ENCODE measurements at places on chromosomes 3 and 15.
A peak's percentile ranks its signal among the peaks of the same experiment; 100 is the strongest.

DNA sequence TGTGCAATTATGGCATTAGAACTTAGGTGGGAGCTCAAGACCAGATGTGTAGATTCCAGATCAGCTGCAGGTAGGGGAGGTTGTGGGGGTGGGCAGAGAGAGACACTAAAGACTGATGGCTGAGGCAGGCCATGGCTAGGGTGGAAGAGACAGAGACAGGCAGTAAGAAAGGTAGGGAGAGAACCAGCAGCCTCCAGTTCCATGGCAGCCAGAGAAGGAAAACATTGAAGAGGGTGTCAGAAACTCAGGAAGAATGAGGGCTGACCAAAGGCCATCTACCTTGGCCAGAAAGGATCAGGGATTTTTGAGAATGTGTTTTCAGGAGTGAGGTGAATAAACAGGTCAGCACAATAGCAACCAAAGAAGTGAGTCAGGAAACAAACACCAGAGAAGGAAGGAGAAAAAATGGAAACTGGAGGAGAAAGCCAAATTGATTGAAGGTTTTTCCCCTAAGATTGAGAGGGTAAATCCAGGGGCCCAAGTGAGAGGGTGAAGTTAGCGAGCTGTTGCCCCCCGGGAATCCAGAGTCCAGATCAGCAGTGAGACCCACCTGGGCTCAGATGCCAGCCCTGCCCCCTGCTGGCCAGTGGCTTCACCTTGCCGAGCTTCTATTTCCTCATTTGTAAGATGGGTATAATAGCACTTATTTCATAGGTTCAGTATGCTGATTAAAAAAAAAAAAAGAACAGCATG lies 41.0 kb downstream of the ABHD2 start:
- no peak overlapping the region for H3K4me3 ChIP-seq
- H3K27ac ChIP-seq: no peak overlapping the region
- no peaks in the 10 kb centered on the region for H3K36me3 ChIP-seq

DNA sequence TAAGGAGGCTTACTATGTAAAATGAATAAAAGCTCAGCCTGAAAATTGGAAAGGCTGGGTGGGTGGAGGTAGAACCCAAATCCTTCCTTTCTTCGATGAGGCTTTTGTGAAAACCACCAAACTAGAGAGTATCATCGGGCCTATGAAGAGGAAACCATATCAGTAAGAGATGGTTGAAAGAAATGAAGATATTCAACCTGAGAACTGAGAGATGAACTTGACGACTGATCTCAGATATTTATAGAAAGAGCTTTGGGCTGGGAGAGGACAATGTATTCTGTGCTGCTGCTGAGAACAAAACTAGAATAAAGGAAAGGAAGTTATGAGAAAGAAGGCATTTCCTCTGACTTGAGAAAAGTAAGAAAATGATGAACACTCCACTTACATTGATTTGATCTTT lies 236.6 kb downstream of the KCNH8 start:
- H3K36me3 ChIP-seq: no peaks in the 10 kb centered on the region
- no peak overlapping the region for H3K4me3 ChIP-seq
- DNase-seq: no peak
- no peaks in the 10 kb centered on the region for H3K4me1 ChIP-seq
- no peaks in the 10 kb centered on the region for H3K27me3 ChIP-seq

DNA sequence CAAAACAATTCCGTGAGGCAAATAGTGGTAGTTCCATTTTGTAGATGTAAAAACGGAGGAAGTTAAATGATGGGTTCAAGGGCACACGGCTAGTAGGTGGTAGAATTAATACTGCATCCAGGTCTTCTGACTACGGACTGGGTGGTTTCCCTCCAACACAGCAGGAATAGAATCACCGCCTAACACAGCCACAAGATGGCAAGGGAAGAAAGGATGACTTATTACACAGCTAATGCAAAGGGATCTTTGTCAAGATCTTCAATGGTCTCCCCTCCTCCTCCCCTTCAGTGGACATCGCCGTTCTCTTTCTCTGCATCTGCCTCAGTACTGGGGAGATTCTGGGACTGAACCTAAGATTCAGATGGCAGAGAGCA lies 524 bp upstream of the TOPBP1 start:
- no peaks in the 10 kb centered on the region for H3K27me3 ChIP-seq
- no peak overlapping the region for H3K27ac ChIP-seq
- H3K4me1 ChIP-seq: peaks cover 3% of the 10 kb centered on the region
- H3K4me3 ChIP-seq: no peak overlapping the region

DNA sequence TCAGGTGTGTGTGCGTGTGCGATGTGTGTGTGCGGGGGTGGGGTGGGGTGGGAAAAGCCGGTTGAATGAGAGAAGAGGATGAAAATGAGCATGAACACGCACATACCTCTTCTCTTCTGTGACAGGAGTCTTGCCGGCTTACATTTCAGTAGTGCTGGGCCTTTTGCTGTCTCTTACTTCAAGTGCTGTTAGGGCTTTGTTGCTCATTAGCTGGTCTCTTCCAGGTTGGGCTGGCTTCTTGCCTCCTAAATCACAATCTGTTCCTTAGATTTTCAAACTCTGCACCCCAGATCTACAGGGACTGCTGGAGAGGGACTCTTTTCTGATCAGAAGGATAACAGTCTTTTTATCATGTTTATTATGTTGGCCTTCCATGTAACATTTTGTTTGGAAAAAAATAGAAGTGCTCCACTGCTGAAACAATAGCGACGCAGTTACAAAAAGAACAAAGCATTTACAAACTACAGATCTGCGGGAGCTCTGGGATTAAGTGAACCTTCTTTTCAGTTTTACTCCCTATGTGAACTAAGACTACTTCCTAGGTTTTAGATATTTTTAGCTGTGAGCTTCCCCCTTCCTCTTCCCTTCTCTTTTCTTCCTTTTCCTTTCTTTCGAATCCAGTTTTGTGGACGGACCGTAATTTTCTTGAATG lies 48.5 kb downstream of the USP13 start:
- no peaks in the 10 kb centered on the region for H3K4me1 ChIP-seq
- no peak overlapping the region for H3K4me3 ChIP-seq
- H3K36me3 ChIP-seq: no peaks in the 10 kb centered on the region
- H3K27me3 ChIP-seq: no peaks in the 10 kb centered on the region
- H3K27ac ChIP-seq: no peak overlapping the region

GRCh38 chr3:113038328-113038727 lies 47.5 kb downstream of the GTPBP8 start:
- DNase-seq: no peak
- H3K36me3 ChIP-seq: no peaks in the 10 kb centered on the region
- no peak overlapping the region for H3K27ac ChIP-seq
- no peak overlapping the region for H3K4me3 ChIP-seq
- no peaks in the 10 kb centered on the region for H3K4me1 ChIP-seq

DNA sequence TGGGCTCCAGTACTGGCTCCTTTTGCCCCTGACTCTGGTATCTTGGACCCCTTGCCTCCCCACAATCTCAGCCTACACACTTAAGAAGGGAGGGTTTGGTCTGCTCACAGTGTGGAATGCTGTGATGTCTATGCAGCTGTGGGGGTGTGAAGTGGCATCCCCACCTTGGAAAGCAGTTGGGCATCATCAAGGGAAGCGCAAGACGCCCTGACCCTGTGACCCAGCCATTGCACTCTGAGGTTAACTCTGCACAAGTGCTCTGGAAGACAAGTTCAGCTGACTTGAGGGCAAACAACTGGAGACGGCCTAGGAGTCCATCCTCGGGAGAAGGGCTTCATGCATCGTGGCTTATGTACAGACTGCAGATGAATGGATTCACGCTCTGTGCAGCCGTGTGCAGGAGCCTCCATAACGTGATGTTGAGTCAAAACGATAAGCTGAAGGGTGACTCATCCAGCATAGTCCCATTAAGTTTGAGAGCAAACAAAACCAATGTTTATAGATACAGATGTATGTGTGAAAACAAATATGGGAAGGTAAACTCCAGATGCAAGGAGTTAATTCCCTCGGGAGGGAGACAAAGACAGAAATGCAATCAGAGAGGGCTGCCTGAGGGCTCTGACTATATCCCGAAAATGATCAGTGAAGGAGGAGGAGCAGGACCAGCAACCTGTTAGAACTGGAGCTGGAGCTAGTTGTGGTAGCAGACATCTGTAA lies 86.8 kb downstream of the LSM3 start:
- no peaks in the 10 kb centered on the region for H3K27me3 ChIP-seq
- no peak overlapping the region for H3K27ac ChIP-seq
- H3K4me1 ChIP-seq: peaks cover 8% of the 10 kb centered on the region
- DNase-seq: peak; percentile 81
- H3K36me3 ChIP-seq: no peaks in the 10 kb centered on the region

GRCh38 chr3:18279226-18279737 lies 145.9 kb downstream of the SATB1 start:
- H3K27me3 ChIP-seq: no peaks in the 10 kb centered on the region
- no peak overlapping the region for H3K27ac ChIP-seq
- H3K36me3 ChIP-seq: no peaks in the 10 kb centered on the region
- H3K4me3 ChIP-seq: no peak overlapping the region
- H3K4me1 ChIP-seq: no peaks in the 10 kb centered on the region
- DNase-seq: no peak

GRCh38 chr15:63923993-63924950 lies 90.5 kb upstream of the HERC1 start:
- H3K36me3 ChIP-seq: no peaks in the 10 kb centered on the region
- peaks cover 38% of the 10 kb centered on the region for H3K4me1 ChIP-seq
- peak overlapping the region; percentile 45 for H3K27ac ChIP-seq
- DNase-seq: no peak

- H3K4me1 ChIP-seq: no peaks in the 10 kb centered on the region
- H3K27me3 ChIP-seq: no peaks in the 10 kb centered on the region
- H3K4me3 ChIP-seq: no peak overlapping the region
- H3K27ac ChIP-seq: no peak overlapping the region
- no peak for DNase-seq
Observed at GRCh38 chr15:51692154-51692553, 10.9 kb downstream of the SCG3 start.

GRCh38 chr3:111482574-111482973 lies 59.4 kb upstream of the CD96 start:
- no peaks in the 10 kb centered on the region for H3K36me3 ChIP-seq
- H3K27ac ChIP-seq: no peak overlapping the region
- H3K27me3 ChIP-seq: no peaks in the 10 kb centered on the region
- no peak for DNase-seq

DNA sequence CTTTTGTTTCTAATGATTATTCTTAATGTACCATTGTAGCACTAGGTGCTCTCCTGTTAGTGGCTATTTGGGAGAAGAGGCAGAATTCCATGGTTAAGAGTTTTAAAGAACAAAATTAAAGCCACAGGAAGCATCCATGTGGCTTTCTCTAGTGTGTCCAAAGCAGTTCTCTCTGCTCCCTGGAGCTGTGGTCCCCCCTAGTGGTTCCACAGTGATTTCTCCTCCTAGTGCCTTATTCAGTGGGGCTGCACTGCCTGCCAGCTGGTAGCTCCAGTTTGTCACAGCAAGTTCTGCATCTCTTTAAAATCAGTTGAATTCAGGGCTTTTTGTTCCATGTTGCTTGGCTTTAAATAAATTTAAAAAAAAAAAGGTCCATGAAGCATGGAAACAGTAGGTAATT lies 39.6 kb upstream of the FAM98B start:
- DNase-seq: peak; percentile 26
- peaks cover 6% of the 10 kb centered on the region for H3K4me1 ChIP-seq
- no peaks in the 10 kb centered on the region for H3K27me3 ChIP-seq
- H3K4me3 ChIP-seq: no peak overlapping the region
- H3K36me3 ChIP-seq: no peaks in the 10 kb centered on the region

- no peaks in the 10 kb centered on the region for H3K27me3 ChIP-seq
- no peaks in the 10 kb centered on the region for H3K36me3 ChIP-seq
- H3K4me3 ChIP-seq: no peak overlapping the region
- H3K4me1 ChIP-seq: peaks cover 7% of the 10 kb centered on the region
- DNase-seq: no peak
- H3K27ac ChIP-seq: no peak overlapping the region
Observed at GRCh38 chr3:56997041-56997440, 63.4 kb upstream of the SPATA12 start.

DNA sequence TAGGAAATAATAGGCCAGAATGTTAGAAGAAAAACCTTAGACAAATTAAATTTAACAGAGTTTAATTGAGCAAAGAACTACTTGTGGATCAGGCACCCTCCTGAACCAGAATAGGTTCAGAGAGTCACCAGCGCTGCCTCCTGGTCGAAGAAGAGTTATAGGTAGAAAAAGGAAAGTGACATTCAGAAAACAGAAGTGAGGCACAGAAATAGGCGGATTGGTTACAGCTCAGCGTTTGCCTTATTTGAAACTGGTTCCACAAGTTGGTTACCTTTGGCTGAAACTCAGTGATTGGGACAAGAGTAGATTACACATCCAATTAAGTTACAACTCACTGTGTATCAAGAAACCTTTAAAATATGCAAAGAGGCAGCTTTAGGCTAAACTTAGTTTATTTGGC lies 4.4 kb downstream of the AADAC start:
- no peak overlapping the region for H3K4me3 ChIP-seq
- DNase-seq: peak; percentile 35
- H3K27me3 ChIP-seq: no peaks in the 10 kb centered on the region
- peaks cover 2% of the 10 kb centered on the region for H3K4me1 ChIP-seq
- H3K36me3 ChIP-seq: no peaks in the 10 kb centered on the region

DNA sequence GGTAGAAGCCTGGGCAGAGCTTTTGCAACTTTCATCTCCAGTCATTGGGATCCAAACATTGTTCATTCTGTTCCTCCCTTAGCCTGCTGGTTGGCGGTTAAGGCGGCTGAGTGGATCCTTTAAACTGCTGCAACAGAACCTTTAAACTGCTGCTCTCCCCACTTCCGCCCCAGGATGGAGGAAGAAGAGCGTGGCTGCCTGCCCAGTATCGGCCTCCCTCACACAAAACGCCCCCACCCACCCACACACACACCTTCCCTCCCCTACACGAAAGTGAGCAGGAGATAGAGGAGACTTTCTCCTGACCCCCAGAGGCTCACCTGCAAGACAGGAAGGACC lies 460 bp upstream of the ZMAT3 start:
- H3K36me3 ChIP-seq: peaks cover 4% of the 10 kb centered on the region
- peak overlapping the region; percentile 39 for H3K27ac ChIP-seq
- peak overlapping the region; percentile 77 for H3K4me3 ChIP-seq
- DNase-seq: no peak

GRCh38 chr3:72033666-72034428 lies 248.9 kb upstream of the PROK2 start:
- H3K27ac ChIP-seq: no peak overlapping the region
- peaks cover 4% of the 10 kb centered on the region for H3K4me1 ChIP-seq
- H3K27me3 ChIP-seq: no peaks in the 10 kb centered on the region
- H3K36me3 ChIP-seq: no peaks in the 10 kb centered on the region
- H3K4me3 ChIP-seq: no peak overlapping the region

Data from trophoblast cell (in vitro differentiated cells and primary cell).